ENCODE measurements at places on chromosomes 16 and 17.

DNA sequence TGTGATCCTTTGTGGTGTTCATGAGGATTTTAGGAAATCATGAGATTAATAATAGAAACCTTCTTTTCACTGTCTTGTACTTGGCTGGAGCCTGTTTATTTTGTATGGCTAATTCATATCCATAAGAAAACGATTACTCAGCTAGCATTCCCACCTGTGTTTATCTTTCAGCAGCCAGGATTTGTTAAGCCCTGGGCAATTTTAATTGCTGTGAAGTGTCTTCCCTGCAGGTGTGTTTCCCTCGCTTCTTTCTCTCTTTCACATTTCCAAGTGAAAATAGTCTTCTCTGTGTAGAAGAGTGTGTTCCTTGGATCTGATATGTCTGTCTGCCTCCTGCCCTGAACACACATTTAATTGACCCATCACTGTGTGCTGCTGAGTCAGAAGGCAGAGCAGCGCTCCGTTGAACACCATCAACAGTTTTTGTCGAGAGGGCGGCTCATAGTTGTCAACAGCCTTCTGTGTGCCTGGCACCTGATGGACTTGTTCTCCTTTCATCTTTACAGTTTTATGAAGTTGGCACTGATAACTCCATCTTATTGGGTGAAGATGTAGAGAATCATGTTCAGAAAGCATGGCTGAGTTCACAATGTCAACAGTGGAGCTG, 83.2 kb downstream of the SPECC1 start:
- DNase-seq = no peak

DNA sequence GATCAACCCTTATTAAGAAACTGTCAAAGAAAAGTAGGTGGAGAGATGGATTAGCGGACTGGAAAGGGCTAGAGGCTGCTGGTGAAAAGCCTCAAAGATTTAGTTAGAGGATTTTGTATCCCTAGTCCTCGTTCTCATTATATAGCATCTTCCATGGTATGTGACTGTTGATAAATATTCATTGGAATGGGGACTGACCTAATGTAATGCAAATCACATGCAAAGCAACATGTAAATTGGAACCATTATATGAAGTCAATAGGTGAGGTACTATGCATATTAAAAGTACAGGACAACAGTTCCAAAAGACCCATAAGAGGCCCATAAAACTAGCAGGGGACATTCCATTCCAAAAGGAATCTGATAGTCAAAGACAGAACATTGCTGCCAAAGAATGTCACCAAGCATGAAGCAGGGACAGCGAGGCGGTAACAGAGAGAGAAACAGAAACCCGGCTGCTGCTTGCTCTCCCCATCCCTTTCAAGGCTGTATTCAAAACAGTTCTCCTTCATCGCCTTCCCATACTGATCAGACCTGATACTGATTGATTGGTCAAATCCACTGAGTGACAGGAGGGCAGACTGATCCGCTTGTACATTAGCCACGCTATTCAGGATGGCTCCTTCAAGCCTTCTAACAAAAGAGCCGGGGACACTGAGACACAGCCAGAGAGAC, 44.5 kb downstream of the SOX9 start:
- DNase-seq = no peak

DNA sequence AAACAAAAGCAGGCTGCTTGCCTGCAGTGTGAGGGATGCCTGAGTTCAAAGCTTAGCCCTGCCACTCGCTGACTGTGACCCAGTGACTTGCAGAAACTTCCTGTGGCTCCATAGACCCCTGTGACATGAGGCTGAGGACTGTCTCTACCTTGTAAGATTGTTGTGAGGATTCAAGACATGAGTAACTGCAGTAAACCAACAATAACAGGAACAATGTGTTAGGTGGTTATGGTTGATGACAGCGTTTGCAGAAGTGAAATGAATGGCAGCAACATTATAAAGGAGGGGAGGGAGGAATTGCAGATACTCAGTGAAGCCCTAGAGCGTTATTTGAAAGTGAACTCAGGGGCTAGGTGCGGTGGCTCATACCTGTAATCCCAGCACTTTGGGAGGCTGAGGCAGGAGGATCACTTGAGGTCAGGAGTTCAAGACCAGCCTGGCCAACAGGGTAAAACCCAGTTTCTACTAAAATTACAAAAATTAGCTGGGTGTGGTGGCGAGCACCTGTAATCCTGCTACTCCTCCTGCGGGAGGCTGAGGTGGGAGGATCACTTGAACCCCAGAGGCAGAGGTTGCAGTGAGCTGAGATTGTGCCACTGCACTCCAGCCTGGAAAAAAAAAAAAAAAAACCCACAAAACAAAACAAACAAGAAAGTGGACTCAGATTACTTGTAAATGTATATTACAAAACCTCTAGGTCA, 33.5 kb upstream of the EMP2 start:
- DNase-seq = no peak

- no peak for DNase-seq
These were observed 90.3 kb upstream of the XYLT1 start for GRCh38 chr16:17561056-17561455.

DNA sequence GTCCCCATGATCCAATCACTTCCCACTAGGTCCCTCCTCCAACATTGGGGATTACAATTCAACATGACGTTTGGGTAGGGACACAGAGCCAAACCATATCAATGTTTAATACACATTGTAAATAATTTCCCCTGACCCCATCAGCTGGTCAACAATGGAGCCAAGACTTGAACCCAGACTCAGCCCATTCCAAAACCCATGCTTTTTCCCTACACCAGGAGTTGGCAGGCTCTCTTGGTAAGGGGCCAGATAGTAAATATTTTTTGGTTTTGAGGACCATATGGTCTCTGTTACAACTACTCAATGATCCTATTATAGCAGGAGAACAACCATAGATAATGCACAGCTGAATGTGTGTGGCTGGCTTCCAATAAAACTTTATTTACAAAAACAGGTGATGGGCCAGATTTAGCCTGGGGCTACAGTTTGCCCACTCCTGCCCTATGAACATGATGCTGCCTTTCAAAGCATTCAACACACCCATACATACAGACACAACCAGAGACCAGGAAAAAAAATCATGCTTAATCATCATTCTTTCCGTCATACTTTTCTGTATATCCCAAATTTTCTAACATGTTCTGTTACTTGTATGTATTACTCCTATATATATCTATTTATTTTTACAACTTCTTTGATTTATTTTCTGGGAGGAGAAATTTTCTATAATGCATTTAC, 22.1 kb upstream of the MSI2 start:
- no peak for DNase-seq

- DNase-seq = no peak
These were observed 138.4 kb downstream of the PHKB start for GRCh38 chr16:47599512-47599911.

- DNase-seq = no peak
These were observed 1.5 kb downstream of the NMRAL1 start for GRCh38 chr16:4472880-4473279.
